Activated B cell treated with CpG ODN at 0.5 μM for 24 hours (primary cell): ENCODE measurements at places on chromosomes 16 and 17.

DNA sequence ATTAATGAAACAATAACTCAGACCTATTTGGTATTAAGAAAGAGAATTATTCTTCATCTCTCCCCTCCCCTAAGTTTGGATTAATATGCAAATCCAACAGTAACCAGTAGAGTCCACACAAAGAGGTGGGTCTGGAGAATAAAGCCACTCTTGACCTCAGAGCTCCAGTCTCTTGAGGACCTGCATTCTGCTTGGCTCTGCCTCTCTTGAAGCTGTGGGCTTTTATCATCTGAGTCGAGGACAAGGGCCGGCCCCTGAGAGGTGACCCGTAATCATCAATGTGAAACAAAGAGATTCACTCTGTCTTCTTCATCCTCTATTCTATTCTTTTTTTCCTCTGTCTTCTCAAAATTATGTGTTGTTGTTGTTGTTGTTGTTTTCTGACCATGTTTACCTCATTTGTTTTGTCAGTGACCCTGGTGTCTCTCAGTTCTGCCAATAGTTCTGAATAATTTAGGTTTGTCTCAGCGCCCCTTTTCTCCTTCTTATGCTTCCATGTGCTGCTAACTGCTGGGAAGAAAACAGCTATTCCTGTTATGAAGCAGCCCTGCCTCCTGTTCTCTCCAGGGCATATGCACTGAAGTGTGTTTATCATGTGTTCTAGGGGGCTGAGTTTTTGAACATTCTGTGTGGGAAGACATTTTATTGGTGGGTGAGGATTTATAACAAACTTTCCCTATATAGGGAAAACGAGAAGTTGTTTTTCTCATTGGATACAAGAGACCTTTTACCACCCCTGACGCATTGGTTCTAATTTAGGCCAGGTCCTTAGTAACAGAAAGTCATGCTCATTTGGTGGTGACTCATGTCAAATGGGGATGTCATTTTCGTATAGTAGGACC, 135.8 kb downstream of the TRIM37 start:
- H3K27me3 ChIP-seq: no peaks in the 10 kb centered on the region
- DNase-seq: no peak
- H3K36me3 ChIP-seq: no peaks in the 10 kb centered on the region
- H3K4me1 ChIP-seq: peaks cover 15% of the 10 kb centered on the region

GRCh38 chr16:67150047-67150832, 558 bp downstream of the B3GNT9 start:
- peaks cover 17% of the 10 kb centered on the region for H3K27me3 ChIP-seq
- H3K27ac ChIP-seq: no peak overlapping the region

- H3K27me3 ChIP-seq: no peaks in the 10 kb centered on the region
- H3K4me1 ChIP-seq: no peaks in the 10 kb centered on the region
- no peak for DNase-seq
- H3K27ac ChIP-seq: no peak overlapping the region
- no peak overlapping the region for H3K4me3 ChIP-seq
- no peaks in the 10 kb centered on the region for H3K36me3 ChIP-seq
These were observed 42.4 kb upstream of the NF1 start for GRCh38 chr17:31052187-31052889.

- no peak for DNase-seq
- H3K4me1 ChIP-seq: no peaks in the 10 kb centered on the region
- no peak overlapping the region for H3K27ac ChIP-seq
- no peak overlapping the region for H3K4me3 ChIP-seq
- peaks cover 8% of the 10 kb centered on the region for H3K27me3 ChIP-seq
These were observed 30.8 kb downstream of the CCDC42 start for GRCh38 chr17:8713878-8714277.

GRCh38 chr17:7019839-7020519, 2.9 kb upstream of the BCL6B start:
- DNase-seq: no peak
- H3K27ac ChIP-seq: peak overlapping the region; percentile 66
- no peak overlapping the region for H3K4me3 ChIP-seq
- H3K27me3 ChIP-seq: no peaks in the 10 kb centered on the region
- peaks cover 26% of the 10 kb centered on the region for H3K36me3 ChIP-seq
- H3K4me1 ChIP-seq: peaks cover 41% of the 10 kb centered on the region
